ENCODE measurements at places on chromosomes 1 and 21.

DNA sequence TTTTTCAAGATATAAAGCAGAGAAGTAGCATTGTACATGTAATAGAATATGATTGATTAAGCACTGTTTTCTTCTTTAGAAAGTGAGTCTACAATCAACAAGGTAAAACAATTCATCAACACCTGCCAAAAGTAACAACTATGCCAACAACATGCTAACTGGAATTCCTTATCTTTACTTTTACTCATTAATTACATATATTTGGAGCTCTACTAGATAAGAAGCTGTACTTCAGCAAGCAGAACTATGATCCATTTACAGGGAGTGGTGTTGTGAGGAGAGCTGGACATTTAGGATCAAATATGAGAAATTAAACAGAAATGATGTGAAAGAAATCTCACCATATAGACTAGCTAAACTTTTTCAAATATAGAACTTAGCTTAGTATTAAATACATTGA lies 51.0 kb downstream of the RGS2 start:
- no peak for DNase-seq

DNA sequence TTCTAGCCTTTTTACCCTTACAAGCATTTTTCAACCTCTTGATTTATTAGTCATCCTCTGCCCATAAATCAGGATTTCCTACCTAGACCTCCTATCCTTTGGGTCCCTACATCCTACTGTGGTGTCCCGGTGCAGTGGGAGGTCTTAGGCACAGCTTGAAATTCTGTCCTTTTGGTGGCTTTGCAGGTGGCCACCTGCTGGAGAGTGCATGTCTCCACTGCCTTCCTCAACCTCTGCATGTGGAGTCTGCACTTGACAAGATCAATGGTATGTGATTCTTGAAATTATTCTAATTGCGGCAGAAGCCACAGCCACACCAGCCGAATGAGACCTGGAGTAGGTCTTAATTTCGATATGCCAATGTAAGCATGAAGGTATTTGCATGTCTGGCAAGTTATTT lies 11.4 kb upstream of the KCNA3 start:
- no peak for DNase-seq

GRCh38 chr1:5502311-5503194 lies 489.7 kb downstream of the NPHP4 start:
- DNase-seq: no peak

DNA sequence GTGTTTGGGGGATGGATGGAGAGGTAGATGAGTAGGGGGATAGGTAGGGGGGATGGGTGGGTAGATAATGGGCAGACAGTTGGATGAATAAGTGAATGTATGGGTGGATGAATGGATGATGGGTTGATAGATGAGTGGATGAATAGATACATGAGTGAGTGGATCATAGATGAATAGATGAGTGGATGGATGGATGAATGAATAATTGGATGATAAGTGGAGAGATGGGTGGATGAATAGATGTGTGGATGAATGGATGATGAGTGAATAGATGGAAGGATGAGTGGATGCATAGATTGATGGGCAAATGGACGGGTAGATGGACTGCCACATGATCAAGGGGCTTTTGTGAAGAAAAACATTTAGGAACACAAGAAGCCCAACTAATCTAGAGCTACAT lies 133.3 kb upstream of the F3 start:
- no peak for DNase-seq

- no peak for DNase-seq
Measured at GRCh38 chr1:74857676-74858075, 124.7 kb downstream of the TYW3 start.

- no peak for DNase-seq
Measured at GRCh38 chr1:151541752-151542151, 1.6 kb downstream of the TUFT1 start.

DNA sequence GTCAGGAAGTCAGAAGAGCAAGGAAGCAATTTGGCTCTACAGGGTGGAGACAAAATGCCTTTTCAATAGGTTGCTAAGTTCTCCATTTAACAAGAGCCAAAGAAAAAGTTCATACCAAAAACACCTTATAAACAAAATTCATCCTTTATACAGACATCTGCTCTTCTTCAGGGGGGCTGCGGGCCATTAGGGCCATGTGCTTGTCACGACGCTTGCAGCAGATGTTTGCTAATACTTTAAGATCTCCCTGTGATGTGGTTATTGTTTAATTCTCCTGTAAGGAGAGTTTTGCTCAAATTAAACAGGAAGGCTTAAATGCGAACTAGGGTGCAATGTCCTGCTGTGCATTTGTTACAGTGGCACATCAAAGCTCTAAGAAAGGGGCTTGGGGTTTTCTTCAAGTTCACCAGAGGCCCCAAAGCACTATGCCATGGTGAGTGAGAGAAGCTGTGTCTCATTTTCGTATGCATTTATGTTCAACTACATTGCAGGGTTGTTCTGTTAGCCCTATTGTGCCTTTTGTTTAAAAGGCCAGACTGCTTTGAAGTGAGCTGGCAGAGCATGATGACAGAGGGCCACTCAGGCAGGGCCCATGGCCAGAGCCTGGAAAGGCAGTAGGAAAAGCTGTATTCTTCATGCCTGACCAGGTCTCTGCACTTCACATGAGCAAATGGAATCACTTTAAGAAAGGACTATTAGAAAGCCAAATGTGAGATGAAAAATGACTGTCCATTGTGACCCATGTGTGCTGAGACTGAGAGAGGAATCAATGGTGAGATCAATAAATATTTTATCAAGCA lies 24.8 kb upstream of the NTPCR start:
- no peak for DNase-seq

- DNase-seq: no peak
Measured at GRCh38 chr1:56171670-56172069, 407.7 kb downstream of the PLPP3 start.

- DNase-seq: no peak
Measured at GRCh38 chr1:201681375-201681774, 142.4 kb downstream of the NAV1 start.

DNA sequence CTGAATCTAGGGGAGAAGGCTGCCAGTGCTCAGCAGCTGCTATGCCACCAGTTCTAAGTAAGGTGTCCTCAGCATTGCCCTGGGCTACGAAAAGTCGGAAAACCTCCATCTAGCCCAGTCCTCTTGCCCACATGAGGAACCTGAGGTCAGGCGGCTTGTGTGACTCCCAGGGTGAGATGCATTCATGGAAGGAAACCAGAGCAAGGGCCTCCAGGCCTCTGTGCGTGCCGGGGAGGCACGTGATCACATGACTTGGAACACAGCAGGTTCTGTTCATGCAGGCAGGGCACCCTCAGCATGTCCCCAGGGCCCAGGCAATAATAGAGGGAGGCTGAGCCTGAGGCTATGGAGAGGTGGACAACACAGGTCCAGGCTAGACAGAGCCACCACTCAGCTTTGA lies 312.5 kb upstream of the DUSP10 start:
- no peak for DNase-seq

GRCh38 chr21:42581993-42582786 lies 68.5 kb downstream of the SLC37A1 start:
- no peak for DNase-seq

DNA sequence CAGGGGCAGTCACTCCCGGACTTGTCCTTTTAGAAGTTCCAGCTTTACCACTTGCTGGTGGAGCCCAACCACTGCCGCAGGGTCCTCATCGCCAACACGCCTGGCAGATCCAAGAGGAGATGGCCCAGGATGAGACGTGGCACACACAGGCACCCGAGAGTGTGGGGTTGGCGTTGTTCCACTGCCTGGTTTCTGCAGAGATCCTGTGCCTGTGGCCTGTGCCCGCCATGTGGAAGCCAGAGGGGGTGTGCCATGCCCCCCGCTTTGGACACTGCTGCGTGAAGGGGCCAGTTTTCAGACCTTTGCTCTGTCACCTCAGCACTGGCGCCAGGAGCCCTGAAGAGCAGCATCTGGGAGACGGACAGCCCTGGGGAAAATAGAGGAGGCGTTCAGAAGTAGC lies 10.8 kb downstream of the CD46 start:
- no peak for DNase-seq

- peak; percentile 86 for DNase-seq
Measured at GRCh38 chr1:119947468-119947867, 51.2 kb upstream of the ADAM30 start.

DNA sequence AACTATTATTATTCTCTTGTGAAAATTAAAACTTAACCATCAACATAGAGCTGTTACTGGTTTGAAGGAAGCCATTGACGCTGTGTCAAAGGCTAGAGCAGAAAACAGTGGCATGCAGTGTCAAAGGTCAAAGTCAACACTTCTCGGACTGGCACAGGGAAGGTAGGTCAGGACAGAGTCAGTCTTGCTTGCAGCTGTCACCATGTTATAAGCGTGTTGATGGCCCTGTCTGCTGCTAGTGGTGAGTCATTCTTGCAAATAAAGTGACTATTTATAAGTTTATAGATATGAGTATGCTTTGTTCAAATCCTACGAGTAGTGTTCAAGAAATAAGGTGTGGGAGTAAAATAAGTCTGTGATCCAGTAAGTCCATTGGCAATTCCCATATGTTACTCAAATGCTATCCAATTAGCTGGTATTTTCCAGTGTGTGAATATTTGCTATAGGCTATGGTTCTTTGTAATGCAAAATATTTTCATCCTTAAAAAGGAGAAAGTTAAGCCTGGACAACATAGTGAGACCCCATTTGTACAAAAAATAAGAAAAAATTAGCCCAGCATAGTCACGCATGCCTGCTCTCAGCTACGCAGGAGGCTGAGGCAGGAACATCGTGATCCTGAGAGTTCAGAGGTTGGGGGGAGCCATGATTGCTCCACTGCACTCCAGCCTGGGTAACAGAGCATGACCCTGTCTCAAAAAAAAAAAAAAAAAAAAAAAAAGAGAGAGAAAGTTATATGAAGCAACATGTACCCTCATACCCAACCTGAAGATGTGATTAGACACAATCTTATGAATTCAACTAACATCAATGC lies 26.3 kb upstream of the TINAGL1 start:
- no peak for DNase-seq

- DNase-seq: no peak
Measured at GRCh38 chr1:16474166-16474800, 33.8 kb downstream of the NECAP2 start.

DNA sequence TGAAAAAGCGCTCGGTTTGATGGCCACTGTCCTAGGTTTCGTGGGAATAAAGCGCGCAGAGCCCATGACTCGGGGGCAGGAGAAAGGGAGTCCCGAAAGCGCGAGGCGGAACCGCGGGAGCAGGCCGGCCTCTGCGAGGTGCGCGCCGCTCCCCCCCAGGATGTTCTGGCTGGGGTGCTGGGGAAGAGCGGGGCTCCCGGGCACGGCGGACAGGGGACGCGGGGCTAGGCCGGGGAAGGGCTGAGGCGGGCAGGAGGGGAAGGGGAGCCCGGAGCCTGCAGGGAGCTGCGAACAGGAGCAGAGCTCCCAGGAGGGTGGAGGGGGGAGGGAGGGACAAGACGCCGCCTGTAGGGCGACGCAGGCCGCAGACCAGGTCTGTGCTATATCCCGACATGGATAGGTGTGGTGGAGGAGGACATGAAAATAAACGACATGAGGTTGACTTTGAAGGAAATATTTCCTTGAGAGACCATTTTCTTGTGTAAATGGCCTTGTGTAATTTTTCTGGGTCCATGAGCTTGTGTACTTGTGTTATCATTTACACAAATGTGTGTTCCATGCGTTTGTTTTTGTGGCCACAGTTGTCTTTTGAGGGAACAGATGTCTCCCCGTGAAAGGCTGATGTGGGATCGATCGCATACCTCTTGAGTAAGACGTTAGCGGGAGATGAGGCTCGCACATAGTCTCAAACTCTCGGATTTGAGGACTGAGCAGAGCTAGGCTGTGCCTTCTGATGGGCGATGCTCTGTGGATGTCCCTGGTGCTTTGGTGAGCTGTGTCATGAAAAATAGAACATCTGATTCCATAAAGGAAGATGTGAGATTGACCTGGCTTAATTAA lies 1.3 kb downstream of the PCNT start:
- no peak for DNase-seq

DNA sequence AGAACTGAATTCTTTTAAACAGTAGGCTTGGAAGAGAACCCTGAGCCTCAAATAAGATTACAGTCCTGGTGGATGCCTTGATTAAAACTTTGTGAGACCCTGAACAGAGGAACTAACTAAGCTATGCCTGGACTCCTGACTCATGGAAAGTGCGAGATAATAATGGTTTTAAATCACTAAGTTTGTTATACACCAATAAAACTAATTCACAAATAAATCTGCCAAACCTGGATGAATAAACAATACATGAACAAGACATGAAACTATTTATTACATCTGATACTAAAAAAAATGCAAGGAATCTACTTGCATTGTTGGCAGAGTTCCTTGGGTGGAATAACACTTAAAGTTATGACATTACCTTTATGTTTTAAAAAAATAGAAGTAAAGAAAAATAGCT lies 118.4 kb downstream of the PIGK start:
- DNase-seq: no peak

GRCh38 chr21:33169359-33169758 lies 60.4 kb upstream of the IFNAR2 start:
- no peak for DNase-seq

- DNase-seq: no peak
Measured at GRCh38 chr1:12772520-12772919, 1.0 kb upstream of the PRAMEF12 start.

DNA sequence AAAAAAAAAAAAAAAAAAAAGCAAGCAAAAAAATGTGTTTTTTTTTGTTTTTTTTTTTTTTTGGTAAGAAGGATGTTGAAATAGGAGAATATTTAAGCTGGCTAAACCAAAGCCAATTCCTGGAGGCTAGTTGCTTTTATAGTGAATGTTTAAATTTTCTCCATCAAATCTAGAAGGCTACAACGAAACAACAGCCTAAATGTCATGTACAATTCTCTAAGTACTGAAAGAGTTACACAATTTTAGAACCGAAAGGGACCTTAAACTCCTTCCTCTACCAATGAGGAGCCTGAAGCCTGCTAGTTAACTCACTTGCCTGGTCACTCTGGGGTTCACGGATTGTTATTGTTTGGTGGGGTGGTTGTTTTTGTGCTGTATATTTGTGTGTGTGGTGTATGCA lies 3.5 kb downstream of the WLS start:
- no peak for DNase-seq

DNA sequence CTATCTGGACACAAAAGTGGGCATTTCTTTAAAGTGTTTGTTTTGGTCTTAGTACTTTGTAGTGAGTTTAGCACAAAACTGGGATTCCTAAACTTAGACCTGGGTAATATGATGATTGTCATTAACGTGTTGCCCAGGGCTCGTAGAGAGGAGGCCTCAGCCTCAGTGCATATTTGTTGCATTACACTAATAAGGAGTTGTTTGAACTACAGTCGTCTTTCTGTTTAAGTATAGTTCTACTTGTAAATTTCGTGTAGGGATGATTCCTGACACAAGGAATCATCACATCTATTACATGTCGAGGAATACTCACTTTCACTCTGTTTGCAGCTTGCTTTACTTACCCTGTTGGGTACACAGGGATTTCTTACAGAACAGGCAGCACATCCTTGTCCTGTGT lies 85.0 kb downstream of the PRDM2 start:
- DNase-seq: no peak

DNA sequence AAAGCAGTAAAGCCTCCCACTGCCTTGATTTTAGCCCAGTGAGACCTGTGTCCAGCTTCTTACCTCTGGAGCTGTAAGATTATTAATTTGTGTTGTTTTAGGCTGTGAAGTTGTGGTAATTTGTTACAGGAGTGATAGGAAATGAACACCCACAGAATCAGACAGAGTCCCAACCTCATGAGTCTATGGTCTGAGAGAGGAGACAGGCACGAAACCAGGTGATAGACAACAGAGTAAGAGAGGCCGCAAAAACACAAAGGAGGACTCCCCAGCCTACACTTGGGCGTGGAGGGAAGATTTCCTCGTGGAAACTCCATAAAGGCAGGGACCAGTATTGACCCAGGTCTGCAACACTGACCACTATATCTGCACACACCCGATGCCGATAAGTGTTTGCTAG lies 234.6 kb upstream of the JUN start:
- DNase-seq: no peak

Data from fibroblast of the conjunctiva (primary cell).